ENCODE measurements at places on chromosomes 11 and 22.

- DNase-seq: no peak
Observed at GRCh38 chr11:83711106-83711527, 424.9 kb upstream of the CCDC90B start.

DNA sequence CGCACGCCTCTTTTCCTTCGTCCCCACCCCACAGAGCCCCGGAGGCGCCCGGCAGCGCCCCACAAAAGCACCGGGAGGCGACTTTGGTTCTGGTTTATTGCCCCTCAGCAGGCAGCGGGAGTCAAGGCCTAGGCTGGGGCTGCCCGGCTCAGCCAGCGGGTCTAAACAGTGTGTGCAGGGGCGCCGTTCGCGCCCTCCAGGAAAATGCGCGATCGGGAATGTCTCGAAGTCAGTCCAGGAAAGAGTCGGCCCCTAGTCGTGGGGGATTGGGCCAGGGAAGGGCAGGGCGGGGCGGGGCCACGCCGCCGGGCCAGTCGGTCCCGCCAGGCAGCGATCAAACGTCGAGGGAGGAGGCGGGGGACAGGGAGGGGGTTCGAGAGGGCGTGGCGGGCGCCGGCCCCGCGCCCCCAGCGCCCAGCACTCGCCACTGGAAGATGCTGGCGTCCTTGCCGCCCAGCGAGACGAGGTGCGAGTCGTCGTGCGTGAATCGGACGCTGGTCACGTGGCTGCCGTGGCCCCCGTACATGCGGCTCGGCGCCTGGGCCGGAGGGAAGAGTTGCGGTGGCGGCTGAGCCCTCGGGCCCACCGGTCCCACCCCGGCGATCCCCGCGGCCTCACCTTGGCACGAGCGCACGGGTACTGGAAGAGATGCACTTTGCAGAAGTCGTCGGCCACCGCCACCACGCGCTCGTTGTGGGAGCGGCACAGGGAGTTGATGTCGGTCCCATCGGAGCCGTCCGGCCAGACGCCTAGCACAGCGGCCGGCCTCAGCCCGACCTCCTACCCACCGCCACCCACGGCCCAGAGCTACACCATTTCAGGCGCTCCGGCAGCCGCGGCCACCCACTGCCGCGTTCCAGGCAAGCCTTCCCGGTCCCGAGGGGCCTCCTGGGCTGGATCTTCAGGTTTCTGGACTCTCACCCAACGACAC, 741 bp upstream of the MTA2 start:
- no peak for DNase-seq

GRCh38 chr22:50269970-50270665, at the start of gene MAPK11:
MAPK11 (minus strand) TSS chr22:50270380; CDS start chr22:50270292, 88 bp downstream.
- DNase-seq: peak; percentile 60

DNA sequence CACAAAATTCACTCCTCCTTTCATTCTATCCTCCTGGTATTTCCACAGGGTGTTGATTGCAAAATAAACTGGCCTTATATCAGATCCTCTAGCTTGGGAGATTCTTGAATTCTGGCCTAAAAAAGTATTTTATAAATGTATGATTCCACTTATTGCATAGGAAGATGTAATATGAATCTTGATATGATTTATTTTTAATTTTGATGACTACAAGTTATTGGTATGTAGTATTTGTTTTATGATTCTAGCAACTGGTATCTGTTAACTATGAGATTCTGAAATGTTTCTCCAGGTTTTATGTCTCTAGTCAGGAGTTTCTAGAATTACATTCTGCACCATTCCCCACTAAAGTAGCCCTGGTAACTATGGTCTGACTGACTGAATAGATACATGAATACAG, 373.9 kb upstream of the C11orf87 start:
- DNase-seq: no peak

DNA sequence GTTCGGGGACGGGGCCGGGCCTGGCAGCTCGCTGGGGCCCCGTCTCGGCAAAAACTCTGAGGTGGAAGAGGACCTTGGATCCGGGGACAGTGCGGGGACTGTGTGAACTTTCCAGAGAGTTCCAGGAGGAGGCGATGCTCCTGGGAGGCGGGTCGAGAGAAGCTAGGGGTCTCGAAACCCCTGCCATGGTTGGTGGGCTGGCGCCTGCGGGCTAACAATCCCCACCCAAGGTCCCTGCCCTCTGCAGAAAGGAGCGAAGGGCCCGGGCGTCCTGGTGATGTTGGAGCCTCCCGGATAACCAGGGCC, 4.7 kb upstream of the GRK2 start:
- DNase-seq: no peak

DNA sequence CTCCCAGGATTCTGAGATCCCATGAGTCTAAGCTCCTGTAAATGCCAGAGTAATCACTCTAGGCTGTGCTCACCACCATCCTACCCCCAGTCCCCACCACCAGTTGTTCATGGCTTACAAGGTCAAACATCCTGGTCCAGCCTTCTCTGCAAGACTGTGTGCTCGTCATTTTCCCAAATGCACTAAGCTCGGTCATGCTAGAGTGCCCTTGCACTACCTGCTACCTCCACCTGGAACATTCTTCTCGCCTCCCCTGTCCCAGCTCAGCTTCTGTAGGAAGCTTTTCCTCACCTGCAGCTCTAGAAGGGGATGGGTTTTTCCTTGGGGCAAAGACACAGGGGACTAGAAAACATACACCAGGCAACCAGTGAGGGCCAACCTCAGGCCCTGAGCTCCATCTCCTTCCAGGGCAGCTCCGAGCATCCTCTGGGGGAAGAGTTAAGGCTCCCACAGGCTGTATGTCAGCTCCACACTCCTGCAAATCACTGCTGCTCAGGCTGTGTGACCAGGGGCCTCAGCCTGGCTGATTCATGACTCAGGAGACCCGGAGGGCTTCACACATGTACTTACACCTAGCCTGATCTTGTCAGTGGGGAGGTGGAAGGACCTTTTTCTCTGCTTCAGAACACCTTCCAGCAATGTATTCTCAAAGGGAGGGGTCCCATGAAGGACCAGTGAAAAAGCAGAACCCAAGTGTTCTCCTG, 37.2 kb upstream of the CSNK2A3 start:
- no peak for DNase-seq

DNA sequence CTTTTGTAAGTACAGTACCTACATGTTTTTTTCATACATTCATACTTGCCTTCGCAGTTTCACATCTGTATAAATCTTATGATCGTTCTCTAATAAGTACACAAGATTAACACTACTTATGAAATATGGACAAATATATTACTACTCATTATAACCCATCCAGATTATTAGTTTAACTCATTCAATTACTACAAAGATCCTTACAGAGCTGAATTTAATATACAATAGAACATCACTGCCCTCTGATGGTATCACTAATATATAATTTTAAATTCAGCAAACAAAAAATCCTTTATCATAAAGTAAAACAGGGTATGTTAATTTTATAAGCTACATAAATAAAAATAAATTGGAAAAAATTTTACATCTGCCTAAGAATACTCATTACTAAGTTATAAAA, 7.4 kb downstream of the SVIP start:
- no peak for DNase-seq

- DNase-seq: no peak
Observed at GRCh38 chr22:27116312-27117086, 459.1 kb downstream of the MIAT start.

- no peak for DNase-seq
Observed at GRCh38 chr11:32775908-32776307, 18.6 kb downstream of the CCDC73 start.

- peak; percentile 58 for DNase-seq
Observed at GRCh38 chr22:50326956-50327710, at the start of gene DENND6B. DENND6B (minus strand) TSS chr22:50327012; CDS start chr22:50326988, 24 bp downstream.

- DNase-seq: no peak
Observed at GRCh38 chr11:35986947-35987346, 43.1 kb downstream of the LDLRAD3 start.

DNA sequence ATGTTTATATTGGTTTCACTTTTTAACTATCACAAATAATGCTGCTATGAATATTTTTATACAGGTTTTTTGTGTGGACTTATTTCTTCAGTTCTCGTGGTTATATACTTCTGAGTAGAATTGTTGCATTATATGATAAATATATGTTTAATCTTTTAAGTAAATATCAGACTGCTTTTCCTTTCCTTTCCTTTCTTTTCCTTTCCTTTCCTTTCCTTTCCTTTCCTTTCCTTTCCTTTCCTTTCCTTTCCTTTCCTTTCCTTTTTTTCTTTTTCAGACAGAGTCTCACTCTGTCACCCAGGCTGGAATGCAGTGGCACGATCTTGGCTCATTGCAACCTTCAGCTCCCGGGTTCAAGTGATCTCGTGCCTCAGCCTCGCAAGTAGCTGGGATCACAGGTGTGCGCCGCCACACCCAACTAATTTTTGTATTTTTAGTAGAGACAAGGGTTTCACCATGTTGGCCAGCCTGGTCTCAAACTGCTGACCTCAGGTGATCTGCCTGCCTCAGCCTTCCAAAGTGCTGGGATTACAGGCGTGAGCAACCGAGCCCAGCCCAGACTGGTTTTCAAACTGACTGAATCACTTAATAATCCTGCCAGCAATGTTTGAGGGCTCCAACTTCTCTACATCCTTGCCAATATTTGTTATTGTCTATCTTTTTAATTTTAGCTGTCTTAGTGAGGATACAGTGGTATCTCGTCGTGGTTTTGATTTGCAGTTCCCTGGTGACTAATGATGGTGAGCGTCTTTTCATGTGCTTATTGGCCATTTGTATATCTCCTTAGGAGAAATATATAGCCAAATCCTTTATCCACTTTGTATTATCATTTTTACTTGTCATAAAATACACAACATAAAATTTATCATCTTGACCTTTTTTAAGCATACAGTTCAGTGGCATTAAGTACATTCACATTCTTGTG, 21.9 kb downstream of the HTR3B start:
- no peak for DNase-seq

GRCh38 chr11:76267556-76267955, 61.3 kb upstream of the WNT11 start:
- no peak for DNase-seq

GRCh38 chr11:91686700-91687099, 537.9 kb upstream of the FAT3 start:
- DNase-seq: no peak

GRCh38 chr11:12121011-12121410, 10.6 kb downstream of the MICAL2 start:
- no peak for DNase-seq

DNA sequence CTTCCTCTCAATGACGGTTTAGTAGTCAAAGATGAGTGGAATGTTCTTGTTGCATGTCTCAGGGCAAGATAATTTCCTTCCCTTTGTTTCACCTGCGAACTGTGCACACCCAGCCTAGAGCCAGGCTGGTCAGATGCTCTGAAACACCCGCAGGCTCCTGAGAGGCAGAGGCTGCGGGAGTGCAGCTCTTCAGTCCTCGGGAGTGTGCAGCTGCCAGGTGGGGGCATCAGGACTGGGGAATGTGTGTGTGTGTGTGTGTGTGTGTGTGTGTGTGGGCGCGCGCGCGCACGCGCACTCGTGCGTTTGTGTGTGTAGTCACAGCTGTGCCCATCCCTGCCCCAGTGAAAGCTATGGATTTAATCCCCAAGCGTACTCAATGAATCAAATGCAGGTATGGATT, 136.2 kb upstream of the NTM start:
- DNase-seq: no peak

DNA sequence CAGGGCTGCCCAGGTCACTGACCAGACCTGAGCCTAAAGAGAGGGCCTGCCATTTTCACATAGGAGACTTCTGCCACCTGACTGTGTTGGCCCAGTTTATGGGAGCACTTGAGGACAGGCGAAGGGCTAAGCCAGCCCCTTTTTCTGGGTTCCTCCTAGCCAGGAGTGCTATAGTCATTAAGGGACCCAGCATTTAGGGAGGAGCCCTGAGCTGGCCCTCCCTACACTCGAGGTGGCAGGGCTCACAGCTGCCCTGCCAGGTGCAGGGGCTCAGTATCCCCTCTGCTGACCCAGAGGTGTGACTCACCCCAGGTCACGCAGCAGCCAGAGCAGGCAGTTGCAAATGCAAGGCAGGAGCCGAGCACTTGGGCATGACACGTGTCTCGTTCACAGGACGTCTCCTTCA, 86.3 kb upstream of the CRYBB3 start:
- no peak for DNase-seq

- DNase-seq: no peak
Observed at GRCh38 chr11:73147771-73148681, 5.9 kb upstream of the FCHSD2 start.

DNA sequence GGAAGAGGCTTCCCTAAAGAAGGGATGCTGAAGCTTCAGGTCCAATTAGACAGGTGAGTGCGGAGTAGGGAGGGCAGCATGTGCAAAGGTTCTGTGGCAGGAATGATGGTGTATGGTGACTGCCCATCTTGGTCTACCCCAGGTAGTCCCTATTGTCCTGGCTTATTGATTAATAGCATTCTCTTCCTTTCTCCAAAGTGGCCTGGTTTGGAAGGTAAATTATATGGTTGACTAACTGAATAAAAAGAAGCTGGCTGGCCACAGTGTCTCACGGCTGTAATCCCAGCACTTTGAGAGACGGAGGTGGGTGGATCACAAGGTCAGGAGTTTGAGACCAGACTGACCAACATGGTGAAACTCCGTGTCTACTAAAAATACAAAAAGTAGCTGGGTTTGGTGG, 230.5 kb downstream of the MIAT start:
- no peak for DNase-seq

- DNase-seq: no peak
Observed at GRCh38 chr11:67656278-67656922, 5.9 kb upstream of the ACY3 start.
